ENCODE measurements at places on chromosomes 3 and 15.

DNA sequence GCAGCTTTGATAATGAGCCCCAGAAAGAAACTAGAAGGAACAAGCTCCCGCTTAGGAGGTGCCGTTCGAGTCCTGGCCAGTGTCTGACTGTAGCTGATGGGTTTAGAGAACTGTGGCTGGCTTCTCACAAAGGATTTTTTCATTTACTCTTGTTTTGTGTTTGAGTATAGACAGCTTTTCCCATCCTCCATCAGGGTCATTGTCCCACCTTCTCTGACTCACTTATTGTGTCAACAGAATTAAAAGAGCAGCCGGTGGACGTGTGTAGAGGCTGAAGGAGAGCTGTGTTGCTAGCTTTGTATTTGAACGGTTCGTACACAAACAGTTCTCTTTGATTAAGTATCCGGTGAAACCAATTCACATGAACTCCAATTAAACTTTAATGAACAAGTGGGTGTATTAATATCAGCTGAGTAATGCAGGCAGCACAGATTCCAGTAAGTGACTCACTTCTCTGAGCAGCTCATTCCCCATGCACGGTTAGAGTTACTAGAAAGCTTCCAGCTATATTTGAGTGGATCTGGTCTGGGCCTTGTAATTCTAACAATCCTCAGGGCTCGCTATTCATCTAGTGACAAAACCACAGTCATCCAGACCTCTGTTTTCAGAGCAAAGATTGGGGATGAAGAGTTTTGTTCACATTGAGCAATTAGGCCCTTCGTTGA is 141.0 kb downstream of the LPP start:
- DNase-seq = no peak

GRCh38 chr3:51949121-51949520 is 6.1 kb upstream of the GPR62 start:
- no peak for DNase-seq

DNA sequence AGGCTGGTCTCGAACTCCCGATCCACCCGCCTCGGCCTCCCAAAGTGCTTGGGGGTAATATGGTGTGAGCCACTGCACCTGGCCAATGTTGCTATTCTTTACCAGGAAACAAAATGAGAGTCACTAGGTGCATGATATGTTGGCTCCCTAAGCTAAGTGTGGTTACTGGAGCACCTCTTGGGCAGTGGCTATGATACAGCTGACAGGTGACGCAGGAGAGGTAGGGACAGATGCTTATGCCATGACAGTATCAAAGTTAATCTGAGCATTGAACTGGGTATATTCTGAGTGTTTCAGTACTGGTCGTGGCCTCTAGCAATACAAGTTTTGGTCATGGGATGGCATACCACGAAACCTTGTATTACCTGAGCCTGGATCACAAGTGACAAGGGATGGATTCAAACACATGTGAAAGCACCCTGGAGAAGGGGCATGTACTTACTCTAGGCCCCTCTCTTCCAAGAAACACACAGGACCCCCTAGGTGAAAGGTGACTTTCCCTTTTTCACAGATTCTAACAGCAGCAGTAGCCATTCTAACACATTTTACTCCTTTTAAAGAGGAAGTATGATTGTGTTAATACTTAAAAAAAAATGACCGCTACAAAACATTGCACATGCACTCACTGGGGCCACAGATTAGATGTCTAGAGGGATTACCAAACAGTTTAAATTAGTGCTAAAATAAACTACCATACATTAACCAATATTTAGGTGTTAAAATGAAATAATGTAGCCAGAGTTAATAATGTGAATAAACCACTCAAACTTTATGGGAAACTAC is 467.3 kb downstream of the SHQ1 start:
- DNase-seq = no peak

GRCh38 chr3:117616227-117616626 is 906.6 kb downstream of the TUSC7 start:
- DNase-seq = no peak

- DNase-seq = no peak
Measured at GRCh38 chr3:121724130-121724529, 25.4 kb downstream of the GOLGB1 start.

GRCh38 chr3:176937541-176937940 is 259.7 kb downstream of the TBL1XR1 start:
- DNase-seq = no peak

DNA sequence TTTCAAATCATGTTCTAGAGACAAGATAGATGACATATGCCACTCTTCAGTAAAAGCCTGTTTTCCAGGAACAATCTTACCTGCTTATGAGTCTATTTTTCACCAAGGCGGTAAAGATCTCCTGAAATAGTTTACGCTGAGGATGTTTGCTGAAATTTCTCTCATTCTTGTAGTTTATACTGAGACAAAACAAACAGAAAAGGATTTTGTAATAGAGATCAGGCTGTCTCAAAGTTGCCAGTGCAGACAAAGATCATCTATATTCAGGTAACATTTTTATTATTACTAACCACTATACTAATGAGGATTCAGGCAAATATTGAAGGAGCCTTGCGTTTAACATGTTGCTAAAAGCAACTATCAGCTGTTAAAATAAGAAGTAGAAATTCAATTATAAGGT is 25.0 kb downstream of the NEK10 start:
- DNase-seq = no peak

GRCh38 chr3:100144255-100144866 is 30.1 kb upstream of the FILIP1L start:
- no peak for DNase-seq

DNA sequence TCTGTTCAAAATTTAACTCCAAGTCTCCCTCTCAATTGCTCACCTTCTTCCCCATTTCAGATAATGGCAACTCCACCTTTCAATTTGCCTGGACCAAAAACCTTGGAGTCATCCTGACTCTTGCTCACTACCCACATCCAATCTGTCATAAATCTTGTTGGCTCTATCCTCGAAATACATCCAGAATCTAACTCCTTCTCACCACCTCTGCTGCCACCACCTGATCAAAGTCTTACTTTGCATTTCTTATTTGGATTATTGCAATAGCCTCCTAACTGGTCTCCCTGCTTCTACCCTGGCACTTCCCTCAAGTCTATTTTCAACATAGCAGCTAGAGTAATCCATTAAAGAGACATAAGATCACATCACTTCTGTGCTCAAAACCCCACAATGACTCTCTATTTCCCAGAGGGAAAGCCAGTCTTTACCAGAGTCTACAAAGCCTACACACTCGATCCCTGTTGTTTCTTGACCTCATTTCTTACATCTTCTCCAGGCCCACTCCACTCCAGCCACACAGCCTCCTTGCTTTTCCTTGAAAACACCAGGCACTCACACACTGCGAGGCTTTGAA is 86.6 kb downstream of the GPR156 start:
- no peak for DNase-seq

GRCh38 chr3:37736624-37737023 is 125.1 kb upstream of the CTDSPL start:
- DNase-seq = no peak

- no peak for DNase-seq
Measured at GRCh38 chr15:22887157-22887951, 48.9 kb downstream of the NIPA2 start.

DNA sequence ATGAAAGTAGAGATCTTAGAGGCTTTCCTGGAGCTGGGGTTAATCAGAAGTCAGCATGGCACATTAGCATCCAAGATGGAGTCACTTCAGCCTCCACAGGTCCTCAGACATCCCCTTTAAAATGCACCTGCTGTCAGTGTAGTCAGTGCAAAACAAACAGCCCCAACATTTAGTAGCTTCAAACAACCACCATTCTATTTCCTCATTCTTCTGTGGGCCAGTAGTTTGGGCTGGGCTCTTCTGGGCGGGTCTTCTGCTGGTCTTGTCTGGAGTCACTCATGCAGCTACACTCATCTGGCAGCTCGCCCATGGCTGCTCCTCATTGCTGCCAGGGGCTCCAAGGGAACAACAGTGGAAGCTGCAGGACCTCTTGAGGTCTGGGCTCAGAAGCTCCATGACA is 99.9 kb downstream of the TLE3 start:
- no peak for DNase-seq

DNA sequence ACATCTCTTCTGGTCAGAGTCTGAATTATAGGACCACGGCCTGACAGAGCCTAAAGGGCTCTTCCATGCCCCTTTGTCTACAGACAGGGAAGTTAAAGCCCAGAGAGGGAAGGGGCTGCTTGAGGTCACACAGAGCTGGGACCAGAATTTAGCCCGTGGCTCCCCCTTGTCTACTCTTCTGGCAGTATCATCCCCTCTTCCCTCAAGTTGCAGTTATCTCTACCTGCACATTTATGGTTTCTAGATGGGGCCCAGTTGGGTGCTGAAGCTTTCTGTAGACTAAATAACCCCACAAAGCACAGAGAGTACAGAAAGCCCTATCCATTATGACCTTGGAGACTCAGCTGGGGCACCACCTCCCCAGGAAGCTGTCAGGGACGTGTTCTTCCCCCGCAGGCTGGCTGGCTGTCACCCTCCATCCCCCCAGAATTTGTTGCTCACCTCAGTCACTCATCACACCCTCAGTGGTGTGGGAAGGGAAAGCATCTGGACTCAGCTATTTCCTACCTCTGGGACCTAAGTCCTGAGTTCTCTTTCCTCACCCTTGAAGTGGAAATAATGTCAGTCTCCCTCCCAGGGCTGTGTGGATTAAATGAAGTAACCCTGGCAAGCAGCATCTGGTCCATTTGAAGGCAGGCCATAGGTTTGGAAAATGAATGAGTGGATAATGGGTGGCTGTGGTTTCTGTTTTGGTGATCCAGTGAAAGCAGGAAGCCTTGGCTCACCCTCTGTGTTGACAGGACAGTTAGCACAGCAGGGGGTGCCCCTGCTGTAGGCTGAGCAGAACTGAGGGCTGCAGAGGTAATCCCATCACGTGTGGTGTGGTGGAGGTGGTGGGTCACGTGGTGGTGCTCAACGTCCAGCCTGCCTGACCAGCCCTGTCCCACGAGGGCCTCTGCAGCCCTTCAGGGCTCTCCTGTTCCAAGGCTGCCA is 16.3 kb downstream of the ACOX2 start:
- no peak for DNase-seq

GRCh38 chr3:6079011-6079410 is 781.9 kb upstream of the GRM7 start:
- DNase-seq = no peak

Measured in activated CD4-positive, alpha-beta T cell treated with anti-CD3 and anti-CD28 coated beads, Interleukin-2, amount 50 U/mL, for 4 hours (primary cell).